ENCODE measurements at places on chromosomes 7 and 10.

DNA sequence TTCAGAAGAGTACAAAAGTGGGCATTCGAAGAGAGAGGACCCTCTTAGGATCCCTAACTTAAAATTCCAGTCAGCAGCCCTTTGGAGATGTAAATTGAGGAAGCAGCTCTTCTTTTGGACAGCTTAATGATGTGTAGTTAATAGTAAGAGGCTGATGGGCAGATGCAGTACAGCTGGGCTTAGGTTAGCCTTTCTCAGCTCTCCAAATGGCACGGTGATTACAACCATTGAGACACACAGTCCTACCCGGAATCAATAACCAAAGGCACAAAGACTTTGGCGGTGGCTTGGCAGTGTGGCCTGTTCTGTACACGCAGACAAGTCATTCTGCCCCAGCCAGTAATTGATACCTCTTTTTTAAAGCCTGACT, 26.8 kb downstream of the GAD2 start:
- DNase-seq, result no peak

- no peak for DNase-seq
Observed at GRCh38 chr7:52154382-52154781, 837.8 kb upstream of the COBL start.

- DNase-seq, result no peak
Observed at GRCh38 chr7:2276107-2276506, 34.1 kb downstream of the NUDT1 start.

- DNase-seq, result no peak
Observed at GRCh38 chr10:21100871-21101514, 203.9 kb upstream of the NEBL start.

DNA sequence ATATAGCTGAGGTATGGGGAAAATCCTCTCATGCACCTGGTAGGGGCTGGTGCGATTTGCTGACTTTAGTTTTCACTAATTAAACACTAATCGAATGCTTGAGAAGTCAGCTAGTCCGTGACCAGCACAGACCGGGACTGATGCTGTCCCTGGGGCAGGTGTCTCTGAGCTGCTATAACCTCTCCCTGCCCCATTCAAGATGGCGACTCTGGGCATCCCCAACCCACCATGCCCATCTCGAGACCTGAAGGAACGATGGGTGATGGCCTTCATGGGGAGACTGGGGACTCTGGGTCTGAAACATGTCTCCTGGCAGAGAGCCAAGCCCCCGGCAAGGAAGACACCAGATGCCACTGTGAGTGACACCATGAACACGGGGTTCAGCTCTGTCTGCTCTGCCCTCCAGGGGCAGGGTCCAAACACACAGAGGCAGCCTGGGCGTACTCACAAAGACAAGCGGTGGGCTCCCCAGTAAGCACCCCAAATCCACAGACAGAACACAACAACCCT, 57.4 kb downstream of the GNA12 start:
- no peak for DNase-seq

- DNase-seq, result no peak
Observed at GRCh38 chr7:2071133-2071832, 161.5 kb downstream of the MAD1L1 start.

DNA sequence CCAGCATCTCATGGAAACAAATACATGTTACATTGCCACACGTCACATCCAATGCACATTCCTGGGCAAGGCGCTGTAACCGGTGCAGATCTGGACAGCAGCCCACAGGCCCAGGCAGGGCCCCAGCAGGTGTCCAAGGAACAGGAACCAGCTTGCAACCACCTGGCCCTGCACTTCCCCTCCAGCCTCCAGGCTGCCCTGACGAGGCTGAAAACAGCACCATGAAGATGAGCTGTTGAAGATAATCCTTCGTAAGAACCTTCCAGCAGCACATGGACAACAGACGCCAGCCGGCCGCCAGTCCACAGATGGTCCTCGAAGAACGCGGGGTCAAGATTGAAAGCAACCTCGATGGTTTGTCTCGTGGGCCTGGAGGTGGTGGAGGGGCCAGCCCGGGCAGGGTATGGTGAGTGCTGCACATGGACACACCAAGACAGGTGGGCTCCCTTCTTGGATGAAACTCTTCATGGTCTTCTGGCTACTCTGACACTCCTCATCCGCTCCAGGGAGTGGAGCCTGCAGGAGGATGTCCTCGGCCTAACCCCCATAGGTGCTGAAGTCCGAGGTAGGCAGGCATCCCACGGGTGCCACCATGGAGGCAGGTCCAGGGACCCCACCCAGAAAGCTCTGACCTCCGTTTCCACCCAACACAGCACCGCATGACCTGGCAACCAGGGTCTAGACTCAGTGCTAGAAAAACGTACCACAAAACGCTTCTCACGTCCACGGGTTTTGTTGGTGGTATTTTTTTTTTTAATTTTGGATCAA, 22.9 kb downstream of the PDGFA start:
- DNase-seq, result no peak

DNA sequence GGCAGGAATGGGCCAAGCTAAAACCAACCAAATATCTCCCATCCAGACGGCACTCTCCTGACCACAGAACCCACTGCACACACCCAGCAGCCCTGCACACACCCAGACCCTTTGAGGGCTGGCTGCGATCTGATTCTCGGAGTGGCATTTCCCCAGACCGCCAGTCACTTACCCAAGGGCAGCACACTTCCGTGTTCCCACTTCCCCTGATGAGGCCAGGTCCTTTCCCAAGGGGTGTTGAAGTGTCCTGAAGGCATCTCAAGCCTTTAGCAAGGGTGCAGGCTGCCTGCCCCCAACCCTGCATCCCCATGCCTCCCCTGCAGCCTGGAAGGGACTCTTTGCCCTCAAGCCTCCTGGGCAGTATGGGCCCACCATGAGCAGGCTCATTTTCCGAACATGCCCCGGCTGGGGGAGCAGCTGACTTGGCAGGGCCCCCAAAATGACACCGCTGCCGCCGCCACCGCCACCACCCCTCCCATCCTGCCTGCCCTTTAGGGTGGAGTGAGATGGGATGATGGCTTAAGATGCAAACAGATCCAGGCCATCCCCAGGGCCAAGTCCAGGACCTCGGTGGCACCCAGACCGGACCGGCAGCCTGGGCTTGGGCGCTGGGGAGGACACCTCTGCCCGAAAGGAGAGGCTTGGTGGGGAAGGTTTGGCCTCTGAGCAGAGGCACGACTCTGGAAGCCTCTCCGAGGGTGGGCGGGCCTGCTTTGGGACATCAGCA, 159.8 kb downstream of the NRF1 start:
- DNase-seq, result no peak

GRCh38 chr10:98745645-98746044, 298.9 kb upstream of the HPS1 start:
- no peak for DNase-seq

DNA sequence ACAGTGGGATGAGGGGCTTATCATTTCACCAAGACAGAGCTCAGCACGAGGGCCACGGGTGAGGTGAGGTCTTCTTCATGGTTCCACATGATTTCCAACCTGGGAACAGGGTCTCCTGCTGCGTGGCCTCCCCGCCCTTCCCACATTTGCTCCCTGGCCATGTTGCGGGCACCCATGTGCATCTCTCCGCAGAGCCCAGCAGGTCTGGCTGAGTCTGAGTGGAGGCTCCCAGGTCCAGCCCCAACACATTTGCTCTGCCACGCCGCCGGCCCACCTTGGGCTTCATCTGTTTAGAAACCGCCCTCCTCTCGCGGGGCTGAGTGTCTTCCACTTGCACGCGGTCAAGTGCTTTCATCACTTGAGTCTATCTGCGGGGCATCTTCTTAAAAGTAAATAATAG, 14.8 kb upstream of the PRKAR1B start:
- DNase-seq, result no peak

DNA sequence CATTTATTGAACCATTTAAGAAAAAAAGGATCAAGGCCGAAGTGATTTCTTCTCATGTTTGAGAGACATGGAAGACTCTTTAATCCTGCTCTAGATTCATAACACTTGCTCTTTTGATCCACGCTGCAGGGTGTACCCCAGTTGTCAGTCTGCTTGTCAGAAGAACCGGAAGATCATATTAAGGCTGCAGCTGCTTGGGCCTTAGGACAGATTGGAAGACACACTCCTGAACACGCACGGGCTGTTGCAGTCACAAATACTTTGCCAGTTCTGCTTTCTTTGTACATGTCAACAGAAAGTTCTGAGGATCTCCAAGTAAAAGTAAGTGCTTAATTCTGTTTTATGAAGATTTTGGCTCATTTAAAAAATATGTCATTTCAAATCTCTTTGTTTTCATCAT, 46.3 kb downstream of the SPAG6 start:
- DNase-seq, result no peak

GRCh38 chr10:33155720-33156638, 178.5 kb downstream of the NRP1 start:
- peak; percentile 69 for DNase-seq

DNA sequence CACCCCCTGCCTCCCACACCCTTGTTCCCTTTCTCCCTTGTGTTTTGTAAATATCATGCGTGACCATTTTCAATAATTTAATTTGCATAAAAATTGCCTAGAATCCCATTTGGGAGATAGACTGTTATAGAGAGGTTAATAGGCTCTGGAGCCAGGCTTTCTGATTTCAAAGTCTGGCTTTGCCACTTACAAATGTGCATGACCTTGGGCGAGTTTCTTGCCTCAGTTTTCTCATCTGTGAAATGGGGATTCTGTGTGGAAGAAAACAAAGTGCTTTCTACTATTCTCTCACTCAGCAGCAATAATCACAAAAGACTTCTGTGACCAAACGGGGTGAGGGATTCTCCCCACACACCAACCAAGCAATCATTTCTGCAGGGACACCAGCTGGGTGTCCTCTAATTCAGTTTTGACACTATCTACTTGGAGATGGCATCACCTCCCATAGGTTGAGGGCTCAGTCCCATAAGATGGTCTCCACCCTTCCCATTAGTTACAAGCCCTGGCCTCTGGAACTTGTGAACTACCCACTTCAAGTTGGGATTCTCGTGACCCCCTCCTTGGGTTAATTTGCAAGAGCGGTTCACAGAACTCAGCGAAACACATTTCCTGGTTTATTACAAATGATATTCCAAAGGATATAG, 3.5 kb upstream of the ZNF22 start:
- no peak for DNase-seq

GRCh38 chr10:97466755-97467154, 20.8 kb downstream of the ZDHHC16 start:
- DNase-seq, result peak; percentile 29

GRCh38 chr7:81690251-81690650, 79.6 kb downstream of the HGF start:
- no peak for DNase-seq

GRCh38 chr10:11682851-11683250, 59.3 kb upstream of the ECHDC3 start:
- no peak for DNase-seq

- DNase-seq, result no peak
Observed at GRCh38 chr10:104340111-104340526, 1.9 kb upstream of the ITPRIP start.

DNA sequence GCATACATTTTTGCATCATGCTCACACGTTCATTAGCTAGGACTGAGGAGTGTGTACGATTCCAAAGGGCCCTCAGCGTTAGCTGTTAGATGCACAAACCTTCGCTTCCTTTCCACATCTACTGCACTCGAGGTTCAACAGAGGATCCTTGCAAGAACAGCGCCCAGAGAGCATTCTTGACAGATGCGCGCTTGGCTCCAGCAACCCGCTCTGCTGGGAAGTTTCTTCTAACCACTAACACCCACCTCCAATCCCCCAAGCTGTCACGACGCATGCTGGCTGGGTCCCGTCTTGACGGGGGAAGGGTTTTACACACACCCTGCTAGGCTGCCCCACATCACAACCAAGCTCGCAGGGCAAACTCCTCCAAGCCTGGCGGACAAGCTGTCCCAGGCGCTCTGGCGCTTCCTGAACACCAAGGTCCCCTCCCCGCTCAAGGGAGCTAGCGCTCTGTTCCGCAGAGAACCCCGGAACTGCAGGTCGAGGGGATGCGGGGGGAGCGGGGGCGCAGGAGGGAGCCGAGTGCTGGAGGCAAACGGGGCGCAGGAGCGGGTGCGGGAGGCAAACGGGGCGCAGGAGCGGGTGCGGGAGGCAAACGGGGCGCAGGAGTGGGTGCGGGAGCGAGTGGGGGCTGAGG, 653 bp upstream of the ADRB1 start:
- DNase-seq, result peak; percentile 47
